Activated T-helper 1 cell treated with Interleukin-2 at 50 U/mL for 16 hours (primary cell): ENCODE measurements at places on chromosomes 5 and 9.

GRCh38 chr5:66992547-66992946, 204.1 kb downstream of the CD180 start:
- DNase-seq = no peak

DNA sequence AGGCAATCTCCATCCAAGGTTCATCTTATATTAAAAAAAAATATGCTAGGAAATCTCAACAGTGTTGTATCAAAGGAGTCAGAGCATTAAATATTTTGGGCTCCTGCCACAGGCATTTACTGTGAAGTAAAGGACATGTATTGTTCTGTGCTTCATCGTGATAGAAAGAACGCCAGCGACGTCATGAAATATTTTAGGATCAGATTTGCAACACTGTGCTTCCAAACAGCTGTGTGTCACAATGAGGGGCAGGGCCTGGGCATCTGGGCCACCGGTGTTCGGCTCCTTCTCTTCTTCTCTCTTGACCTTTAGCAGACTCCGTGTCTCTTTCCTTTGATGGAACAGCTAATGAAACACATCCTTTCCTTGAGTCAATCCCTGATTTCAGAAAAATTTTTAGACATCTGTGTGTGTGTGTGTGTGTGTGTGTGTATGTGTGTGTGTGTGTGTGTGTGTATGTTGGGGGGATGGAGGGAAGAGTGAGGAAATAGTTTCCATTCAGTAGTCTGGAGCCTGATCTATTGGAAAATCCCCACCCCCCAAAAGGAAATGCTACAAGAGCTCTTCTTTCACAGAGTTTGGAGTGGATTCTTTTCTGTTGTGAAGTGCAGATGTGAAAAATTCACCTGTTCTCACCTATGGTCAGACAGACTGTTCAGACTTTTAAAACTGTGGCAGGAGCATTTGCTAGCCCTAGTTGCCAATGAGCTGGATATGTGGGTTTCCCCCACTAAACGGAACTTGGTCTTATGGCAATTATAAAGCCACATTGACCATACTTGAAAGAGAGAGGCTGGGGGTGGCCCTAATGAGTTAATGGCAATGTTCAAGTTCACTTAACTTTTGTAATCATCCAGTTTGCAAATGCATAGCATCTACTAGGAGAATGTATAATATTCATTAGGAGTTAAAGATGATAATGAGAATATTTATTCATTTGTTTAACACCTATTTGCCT, 18.1 kb upstream of the TNC start:
- no peak for DNase-seq

DNA sequence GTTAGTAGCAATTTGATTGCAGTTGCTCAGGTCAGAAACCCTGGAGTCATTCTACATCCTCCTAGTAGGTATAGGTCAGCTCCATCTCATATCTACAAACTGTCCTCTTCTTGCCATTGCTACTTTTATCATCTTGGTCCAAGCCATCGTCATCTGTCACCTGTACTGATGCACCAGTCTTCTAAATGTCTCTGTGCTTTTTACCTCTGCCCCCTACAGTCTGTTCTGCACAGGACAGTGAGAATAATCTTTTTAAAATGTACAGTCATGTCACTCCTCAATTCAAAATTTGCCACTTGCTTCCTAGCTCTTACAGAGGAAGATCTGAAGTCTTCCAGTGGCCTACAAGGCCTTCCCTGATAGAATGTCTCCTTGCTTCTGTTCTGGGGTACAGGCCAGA, 6.8 kb downstream of the NNT start:
- no peak for DNase-seq

DNA sequence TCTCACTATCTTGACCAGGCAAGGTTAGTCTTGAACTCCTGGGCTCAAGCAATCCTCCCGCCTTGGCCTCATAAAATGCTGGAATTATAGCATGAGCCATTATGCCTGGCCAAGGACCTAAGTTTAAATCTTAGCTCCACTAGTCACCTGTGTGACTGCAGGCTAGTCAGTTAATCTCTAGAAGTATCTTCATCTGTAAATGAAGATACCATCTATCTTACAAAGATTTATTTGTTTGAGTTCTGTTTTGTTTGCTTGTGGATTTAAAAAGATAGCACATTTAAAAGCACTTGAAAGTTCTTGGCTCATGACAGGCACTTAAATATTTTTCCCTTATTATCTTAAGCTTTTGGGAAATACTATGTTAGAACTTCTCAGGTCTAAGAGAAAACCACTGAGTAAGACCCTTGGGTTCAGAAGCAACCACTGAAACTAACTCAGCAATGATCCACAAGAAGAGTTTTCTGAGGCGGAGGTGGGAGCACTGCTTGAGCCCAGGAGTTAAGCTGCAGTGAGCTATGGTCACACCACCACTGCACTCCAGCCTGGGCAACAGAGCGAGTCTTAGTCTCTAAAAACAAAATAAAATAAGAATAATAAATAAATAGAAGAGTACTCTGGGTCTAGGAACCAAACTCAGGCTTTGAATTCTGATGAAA, 19.1 kb downstream of the TMEM245 start:
- DNase-seq = no peak

- no peak for DNase-seq
Measured at GRCh38 chr9:115396071-115396529, 278.1 kb upstream of the TNC start.

DNA sequence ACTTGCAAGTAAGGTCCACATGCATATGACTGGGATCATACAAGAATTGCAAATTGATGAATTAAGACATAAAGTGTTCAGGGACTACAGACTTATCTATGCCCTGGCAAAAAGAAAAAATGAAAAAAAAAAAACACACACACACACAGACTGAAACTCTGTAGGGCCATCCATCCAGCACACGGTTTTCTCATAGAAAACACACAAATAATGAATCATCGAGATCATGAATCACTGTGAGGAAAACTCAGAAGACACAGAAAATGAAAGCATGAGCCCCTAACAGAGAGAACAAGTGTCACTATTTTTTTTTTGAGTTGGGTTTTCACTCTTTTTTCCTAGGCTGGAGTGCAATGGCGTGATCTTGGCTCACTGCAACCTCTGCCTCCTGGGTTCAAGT, 185.2 kb downstream of the IRX2 start:
- no peak for DNase-seq
